ENCODE measurements at places on chromosomes 3 and 15. TPM values are rescaled to one million over a fixed set of nuclear protein-coding genes. Genes with fewer than 3 reads are reported as not detected.

RARRES1 gene
- total RNA-seq = 5.6 TPM

KCTD6 gene
- total RNA-seq = 19.2 TPM

TSC22D2 gene
- 15.4 TPM for total RNA-seq

TGM4 gene
- 0.30 TPM for total RNA-seq

RTP4 gene
- not detected for total RNA-seq

SELENOK gene
- total RNA-seq = 47.5 TPM

SST gene
- total RNA-seq = not detected

DIS3L gene
- total RNA-seq = 21.7 TPM

MAGI1 gene
- 37.9 TPM for total RNA-seq

SERPINI2 gene
- not detected for total RNA-seq

CCR8 gene
- not detected for total RNA-seq

TRPM1 gene
- total RNA-seq = 7.0 TPM

ALDH1L1 gene
- total RNA-seq = 5.1 TPM

ATP2C1 gene
- 69.9 TPM for total RNA-seq

FETUB gene
- total RNA-seq = 16.0 TPM

LRRC34 gene
- 0.34 TPM for total RNA-seq

CP gene
- 4.2 TPM for total RNA-seq

CPEB1 gene
- 2.3 TPM for total RNA-seq

FHIT gene
- 8.8 TPM for total RNA-seq
